ENCODE measurements at places on chromosomes 12 and 14.
A peak's percentile ranks its signal among the peaks of the same experiment; 100 is the strongest.

GRCh38 chr12:58529114-58529665 lies 391.1 kb downstream of the LRIG3 start:
- DNase-seq: no peak

GRCh38 chr14:96121660-96122395 lies 82.7 kb downstream of the C14orf132 start:
- DNase-seq: no peak

DNA sequence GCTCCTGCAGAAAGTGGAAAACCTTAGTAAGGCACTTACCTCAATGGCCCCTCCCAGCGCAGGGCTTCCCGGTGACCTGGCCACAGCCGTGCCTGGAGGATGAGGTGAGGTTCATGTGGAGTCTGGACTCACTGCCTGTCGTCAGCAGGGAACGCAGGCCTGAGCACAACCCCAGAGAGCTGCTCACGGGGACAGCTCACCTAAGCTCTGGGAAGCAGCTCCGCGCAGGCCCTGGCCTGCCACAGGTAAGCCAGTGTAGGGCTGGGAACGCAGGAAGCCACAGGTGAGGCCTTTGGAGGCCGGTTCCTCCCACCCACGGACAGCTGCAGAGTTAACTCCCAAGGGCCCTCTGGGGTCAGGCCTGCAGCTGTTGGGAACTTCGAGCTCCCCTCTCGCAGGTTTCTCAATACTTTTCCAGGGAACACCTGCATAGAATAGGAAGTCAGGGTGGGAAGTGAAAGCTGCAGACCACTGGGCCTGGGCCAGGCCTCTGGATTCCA lies 32.7 kb downstream of the ANAPC7 start:
- no peak for DNase-seq

GRCh38 chr12:65632131-65632855 lies 192.0 kb upstream of the HMGA2 start:
- DNase-seq: no peak

DNA sequence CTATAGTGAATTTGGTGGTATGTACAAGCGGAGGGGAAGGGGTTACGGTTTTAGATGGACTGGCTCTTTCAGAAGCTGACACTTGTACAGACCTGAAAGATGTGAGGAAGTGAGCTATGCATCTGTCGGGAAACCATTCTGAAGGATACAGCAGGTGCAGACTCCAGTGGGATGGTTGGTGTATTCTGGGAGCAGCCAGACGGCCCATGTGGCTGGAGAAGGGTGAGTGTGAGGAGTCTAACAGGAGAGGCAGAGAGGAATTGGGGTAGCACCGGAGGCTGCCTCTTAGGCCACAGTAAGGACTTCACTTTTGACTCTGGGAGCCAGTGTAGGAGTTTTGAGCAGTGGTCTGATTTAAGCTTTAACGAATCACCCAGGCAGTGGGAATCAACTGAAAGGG lies 90.7 kb downstream of the APAF1 start:
- no peak for DNase-seq

DNA sequence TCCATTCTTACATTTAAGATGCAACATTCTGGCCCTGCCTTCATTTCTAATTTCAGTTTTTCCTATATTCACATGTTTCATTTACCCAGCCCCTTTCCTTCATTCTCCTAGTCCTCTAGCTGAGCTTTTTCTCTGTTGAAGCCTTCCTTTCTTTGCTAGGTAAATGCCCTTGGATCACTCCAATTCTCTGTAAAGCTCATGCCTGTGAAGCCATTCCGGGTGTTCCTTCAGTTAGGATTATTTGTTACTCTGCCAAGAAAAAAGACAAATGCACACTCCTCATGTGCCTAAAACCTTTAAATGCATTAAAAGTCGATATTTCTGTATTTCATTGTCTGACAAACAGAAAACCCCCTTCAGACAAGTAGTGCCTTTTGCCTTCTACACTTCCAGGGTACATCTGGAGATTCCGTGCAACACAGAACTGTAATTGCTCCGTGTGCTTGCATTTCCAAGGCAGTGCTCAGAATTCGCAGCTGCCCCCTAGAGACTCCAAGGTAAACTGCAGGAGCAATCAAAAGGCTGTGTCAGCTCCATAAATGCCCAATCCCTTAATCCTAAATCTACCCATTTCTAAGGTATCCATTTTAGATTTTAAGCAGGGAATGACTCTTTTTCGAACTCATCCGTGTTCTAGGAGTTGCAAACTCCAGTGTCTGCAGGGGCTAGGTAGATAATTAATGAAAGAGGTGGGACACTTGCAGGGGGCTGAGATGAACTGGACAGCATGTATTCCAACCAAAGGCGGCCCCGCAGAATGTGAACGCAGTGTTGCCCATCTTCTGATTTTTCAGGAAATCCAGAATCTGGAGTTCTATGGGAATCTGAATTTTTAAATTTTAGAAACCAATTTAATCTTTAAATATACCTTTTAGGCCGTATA lies 320.2 kb downstream of the GRIN2B start:
- DNase-seq: peak; percentile 11

GRCh38 chr14:53882684-53883083 lies 73.9 kb downstream of the BMP4 start:
- no peak for DNase-seq

DNA sequence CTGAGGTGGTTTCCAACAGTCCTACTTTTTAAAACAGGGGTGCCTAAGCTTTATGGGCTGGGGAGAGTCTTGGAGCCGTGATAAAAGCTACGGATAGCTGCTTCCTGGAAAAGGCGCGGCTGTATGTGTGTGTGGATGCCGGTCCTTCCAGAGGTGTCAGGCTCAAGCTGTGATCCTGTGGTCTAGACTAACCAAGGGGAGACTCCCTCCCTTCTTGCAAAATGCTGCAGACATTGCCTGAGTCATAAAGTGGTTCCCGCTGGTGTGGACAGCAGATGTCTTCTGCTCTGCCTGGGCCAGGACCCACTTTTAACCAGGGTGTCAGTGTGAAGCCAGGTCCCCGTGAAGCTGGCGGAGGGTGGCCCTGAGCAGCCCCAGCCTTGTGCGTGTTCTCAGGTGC lies 37.8 kb downstream of the CCDC92 start:
- no peak for DNase-seq

- DNase-seq: no peak
Measured at GRCh38 chr12:128543460-128543859, 276.5 kb downstream of the TMEM132C start.

GRCh38 chr12:10554756-10555481 lies 49.2 kb downstream of the EIF2S3B start:
- no peak for DNase-seq

- DNase-seq: no peak
Measured at GRCh38 chr12:69906411-69907216, 81.6 kb downstream of the MYRFL start.

GRCh38 chr12:1691123-1692007 lies 495 bp downstream of the ADIPOR2 start:
- no peak for DNase-seq

GRCh38 chr12:44375694-44376093 lies 500.4 kb downstream of the NELL2 start:
- no peak for DNase-seq

GRCh38 chr12:3532931-3533702 lies 42.1 kb downstream of the PRMT8 start:
- DNase-seq: no peak

DNA sequence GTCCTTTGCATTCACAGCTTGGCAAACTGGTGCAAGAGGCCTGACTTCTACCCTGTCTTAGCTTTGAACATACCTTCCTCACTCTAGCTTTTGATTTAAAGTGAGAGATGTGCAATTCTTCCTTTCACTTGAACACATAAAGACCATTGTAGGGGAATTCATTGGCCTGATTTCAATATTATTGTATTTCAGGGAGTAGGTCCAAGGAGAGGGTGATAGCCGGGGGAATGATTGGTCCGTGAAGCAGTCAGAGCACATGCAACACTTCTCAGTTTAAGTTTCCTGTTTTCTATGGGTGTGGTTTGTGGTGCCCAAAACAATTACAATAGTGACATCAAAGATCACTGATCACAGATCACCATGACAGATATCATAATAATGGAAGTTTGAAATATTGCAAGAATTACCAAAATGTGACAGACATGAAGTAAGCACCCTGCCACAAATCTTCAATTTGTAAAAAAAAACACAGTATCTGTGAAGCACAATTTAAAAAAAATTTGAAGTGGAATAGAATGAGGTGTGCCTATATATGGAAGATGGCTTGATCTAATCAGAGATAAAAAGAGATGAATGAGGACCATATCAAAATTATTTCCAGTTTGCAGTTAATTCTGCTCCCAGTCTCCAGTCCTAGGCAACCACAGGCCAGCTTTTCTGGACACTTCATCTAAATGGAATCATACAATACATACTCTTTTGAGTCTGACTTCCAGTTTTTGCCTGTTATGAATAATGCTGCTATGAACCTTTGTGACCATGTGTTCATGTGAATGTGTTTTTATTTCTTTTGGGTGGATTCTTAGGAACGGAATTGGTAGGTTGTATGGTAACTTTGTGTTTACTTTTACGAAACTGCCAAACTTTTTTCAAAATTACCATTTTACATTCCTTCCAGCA lies 23.2 kb downstream of the BORCS5 start:
- DNase-seq: no peak
